Activated T-helper 1 cell treated with anti-CD3 and anti-CD28 coated beads, Interleukin-2, amount 50 U/mL, for 16 hours (primary cell): ENCODE measurements at places on chromosomes 6 and 20.

DNA sequence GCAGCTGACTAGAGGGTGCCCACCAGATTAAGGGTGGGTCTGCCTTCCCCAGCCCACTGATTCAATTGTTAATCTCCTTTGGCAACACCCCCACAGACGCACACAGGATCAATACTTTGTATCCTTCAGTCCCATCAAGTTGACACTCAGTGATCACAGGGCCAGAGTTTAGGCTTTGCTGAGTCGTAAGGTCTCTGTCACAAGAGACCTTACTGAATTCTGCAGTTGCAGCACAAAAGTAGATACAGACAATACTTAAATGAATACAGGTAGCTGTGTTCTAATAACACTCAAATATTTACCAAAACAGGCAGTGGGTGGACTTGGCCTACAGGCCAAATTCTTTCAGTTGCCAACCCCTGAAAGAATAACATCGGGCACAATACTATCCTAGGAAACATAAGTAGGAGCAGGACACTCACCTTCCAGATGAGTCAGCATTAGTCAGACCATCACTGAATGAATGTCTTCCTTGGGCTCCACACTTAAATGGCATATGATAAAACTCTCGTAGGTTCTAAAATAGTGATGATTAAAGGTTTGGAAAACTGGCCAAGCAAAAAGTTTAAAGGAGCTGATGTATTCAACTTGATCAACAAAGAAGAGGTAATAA, 190.0 kb downstream of the UBE3D start:
- DNase-seq = no peak

GRCh38 chr6:133242637-133243585, 1.8 kb downstream of the EYA4 start:
- no peak for DNase-seq

GRCh38 chr6:119314885-119315272, 34.7 kb downstream of the MAN1A1 start:
- DNase-seq = no peak

- DNase-seq = no peak
Observed at GRCh38 chr6:3617681-3618311, 133.7 kb downstream of the PXDC1 start.

DNA sequence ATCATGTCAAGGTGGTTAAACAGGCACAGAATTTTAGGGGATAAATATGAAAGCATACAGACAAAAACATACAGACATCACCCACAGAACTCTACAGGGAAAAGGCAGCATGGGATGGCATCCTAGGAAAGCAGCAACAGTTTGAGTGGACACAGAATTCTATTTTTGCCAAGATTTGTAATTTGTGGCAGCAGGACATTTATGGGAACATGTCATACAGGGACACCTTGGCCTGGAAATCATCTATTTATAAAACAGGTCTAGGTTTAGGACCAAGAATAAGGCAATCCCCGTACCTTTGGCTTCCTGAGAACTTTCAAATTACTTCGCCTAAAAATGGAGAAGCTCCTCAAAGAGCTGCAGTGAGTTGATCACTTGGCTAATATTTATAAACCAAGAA, 17.5 kb downstream of the ARHGAP18 start:
- no peak for DNase-seq

GRCh38 chr6:2845880-2846208, 4.2 kb upstream of the SERPINB1 start:
- no peak for DNase-seq

DNA sequence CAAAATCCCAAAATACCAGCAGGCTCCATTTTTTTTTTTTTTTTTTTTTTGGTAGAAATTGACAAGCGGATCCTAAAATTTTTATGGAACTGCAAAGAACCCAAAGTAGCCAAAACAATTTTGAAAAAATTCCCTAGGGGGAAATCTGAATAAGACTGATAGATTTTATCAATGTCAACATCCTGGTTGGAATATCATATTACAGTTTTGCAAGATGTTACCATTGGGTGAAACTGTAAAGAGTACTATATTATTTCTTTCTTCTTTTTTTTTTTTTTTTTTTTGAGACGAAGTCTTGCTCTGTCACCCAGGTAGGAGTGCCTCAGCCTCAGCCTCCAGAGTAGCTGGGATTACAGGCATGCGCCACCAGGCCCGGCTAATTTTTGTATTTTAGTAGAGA, 29.4 kb upstream of the BEND3 start:
- no peak for DNase-seq

- DNase-seq = no peak
Observed at GRCh38 chr6:52557389-52558265, 19.2 kb downstream of the TRAM2 start.

- no peak for DNase-seq
Observed at GRCh38 chr20:57283860-57284259, 17.4 kb upstream of the BMP7 start.

GRCh38 chr6:142853244-142854180, 91.5 kb downstream of the HIVEP2 start:
- no peak for DNase-seq

GRCh38 chr6:116388924-116389323, 18.2 kb downstream of the DSE start:
- DNase-seq = no peak

- DNase-seq = no peak
Observed at GRCh38 chr6:108531332-108531731, 29.4 kb upstream of the FOXO3 start.

DNA sequence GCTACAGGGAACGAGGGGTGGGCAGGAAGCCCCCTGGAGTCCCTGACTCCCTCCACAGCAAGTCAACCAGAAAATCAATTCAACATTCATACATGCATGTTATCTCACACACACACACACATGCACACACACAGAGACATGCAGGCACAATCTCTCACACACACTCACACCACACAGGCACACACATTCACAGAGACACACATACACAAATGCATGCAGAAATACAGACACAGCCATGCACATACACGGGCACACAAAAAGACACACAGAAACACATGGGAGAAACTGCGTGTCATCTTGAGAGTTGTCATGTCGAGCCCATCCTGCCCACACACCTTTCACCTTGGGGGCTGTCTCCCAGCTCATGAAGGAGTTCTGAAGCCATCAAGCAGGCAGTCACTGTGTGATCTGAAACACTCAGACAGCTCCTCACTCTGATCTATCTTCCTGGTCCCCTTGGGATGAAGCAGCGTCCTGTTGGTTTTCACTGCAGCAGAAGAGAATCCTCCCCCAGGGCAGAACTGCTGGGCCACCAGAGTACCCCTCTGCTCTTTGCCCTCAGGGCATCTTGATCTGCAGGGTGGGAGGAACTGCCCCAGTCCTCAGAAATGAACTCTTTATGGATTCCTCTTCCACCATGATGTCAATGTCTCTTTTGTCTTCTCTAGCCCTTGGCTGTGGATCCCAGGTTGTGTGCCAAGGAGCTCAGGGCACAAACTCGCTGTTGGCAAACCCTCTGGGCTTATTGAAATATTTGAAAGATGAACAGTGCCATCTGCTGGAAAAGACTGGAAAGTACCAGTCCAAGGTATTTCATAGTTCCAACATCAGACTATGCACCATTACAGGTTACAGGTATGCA, 8.8 kb downstream of the RAET1L start:
- DNase-seq = no peak

DNA sequence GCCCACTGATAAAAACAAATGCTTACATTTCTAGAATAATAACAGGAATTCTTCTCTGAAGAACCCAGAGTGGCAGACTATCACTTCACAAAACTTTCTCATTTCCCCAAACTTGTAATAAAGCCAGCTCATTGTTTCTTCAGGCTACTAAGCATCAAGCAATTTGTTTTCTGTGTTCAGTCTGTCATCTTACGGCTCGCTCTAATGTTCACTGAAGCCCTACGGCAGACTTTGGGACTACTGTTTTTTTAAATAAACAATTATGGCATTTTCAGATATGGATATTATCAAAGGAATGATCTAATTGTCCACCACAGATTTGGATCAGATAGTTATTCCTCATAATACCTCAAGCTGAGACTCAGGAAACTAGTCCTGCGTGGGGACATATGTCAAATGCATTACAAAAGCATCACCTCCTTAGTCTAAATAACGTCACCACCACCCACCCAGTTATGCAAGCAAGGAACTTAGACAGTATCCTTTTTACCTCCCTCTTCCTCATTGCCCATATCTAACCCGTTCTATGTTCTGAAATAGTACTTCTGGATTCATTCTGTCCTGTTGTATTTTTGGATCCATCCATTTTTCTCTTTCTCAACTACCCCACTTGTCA, 415.1 kb downstream of the PLCB1 start:
- DNase-seq = no peak

GRCh38 chr20:56453352-56453751, 15.1 kb upstream of the RTF2 start:
- no peak for DNase-seq

DNA sequence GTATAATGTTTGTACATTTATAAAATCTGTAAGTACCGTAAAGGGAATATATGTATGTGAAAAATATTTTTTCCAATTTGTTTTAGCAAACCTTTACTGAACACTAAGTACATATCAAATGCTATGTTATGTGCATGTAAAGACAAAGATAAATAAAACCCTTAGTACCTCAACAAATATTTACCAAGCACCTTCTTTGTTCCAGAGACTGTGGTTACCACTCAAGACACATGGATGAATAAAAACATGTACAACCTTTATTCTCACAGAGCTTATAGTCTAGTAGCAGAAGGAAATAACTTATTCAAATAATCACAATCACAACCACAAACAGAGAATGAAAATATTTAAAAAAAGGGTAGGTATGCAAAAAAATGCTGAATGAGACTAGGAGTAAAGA, 17.5 kb downstream of the TMX4 start:
- no peak for DNase-seq

DNA sequence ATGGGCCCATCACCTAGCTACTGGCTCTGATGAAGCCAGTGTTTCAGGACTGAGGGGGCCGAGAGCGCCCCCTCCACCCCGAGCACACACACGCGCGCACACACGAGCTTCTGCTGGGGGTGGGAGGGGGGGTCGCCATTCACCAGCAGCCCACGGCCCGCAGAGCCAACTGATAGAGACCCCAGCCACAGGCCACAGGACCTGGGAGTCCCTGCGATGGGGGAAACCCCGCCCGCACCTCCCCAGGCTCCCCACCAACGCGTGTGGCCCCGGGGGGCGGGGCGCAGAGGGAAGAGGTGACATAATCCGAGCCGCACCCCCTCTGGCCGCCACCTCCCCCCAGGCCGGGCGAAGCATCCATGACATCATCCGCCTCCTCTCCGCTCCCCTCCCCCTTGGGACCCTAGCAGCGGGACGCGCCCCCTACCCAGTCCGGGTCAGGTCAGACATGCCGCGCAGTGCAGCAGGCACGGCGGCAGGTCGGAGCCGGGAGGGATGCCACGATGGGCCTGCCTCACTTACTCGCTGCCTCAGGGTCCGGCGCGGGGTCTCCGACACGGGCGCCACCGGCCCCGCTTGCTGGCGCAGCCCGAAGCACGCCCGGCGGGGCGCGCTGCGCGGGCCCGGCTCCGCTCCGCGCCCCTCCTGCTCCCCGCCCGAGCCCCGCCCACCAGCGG, at the start of gene LZTS3:
LZTS3 (minus strand) TSS at position 617 of the 677 bp plus-strand sequence. CDS start 6,386 bp downstream, outside the sequence.
- peak; percentile 65 for DNase-seq

- DNase-seq = no peak
Observed at GRCh38 chr6:3007571-3007970, 7.9 kb downstream of the NQO2 start.

- no peak for DNase-seq
Observed at GRCh38 chr6:125886021-125886420, 70.5 kb upstream of the HINT3 start.

DNA sequence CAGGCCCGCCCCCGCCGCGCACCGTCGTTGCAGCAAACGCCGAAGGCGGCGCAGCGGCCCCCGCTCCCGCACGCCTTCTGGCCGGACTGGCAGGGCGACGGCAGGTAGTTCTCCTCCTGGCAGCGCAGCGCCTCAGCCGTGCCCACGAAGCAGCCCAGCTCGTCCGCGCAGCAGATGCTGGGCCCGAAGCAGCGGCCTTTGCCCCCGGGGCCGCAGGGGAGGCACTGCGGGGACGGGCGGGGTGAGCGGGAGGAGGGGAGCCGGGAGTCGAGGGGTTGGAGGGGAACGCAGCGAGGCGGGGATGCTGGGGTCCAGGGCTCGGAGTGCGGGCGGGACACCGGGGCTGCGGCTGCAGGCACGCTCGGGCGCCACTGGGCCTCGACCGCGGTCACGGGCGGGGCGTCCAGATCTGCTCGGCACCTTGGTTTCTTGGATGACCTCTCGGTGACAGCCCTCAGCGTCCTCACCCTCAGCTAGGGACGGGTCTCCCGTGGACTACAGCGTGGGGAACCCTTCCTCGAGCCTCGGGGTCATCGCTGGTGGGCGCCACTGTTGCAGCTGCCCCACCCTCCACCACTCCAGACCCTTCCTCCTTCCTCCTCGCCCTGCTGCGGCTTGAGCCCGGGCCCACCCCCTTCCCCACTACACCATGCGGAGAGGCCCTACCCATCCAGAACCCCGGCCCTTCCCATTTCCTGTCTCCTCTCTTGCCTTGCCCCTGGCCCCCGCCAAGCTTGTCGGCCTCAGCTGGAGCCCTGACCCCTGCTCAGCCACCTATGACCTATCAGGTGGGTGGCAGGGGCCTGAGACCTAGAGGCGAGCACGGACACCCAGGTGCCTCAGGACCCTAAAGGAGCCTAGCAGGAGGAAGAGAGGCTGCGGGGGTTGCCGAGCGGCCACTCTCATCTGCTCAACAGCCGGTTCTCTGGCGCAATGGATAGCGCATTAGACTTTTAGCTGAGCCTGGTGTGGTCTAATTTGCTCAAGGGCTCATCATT, 1.3 kb downstream of the AVP start:
- no peak for DNase-seq

GRCh38 chr20:33896509-33896908, 85.4 kb downstream of the CHMP4B start:
- no peak for DNase-seq

DNA sequence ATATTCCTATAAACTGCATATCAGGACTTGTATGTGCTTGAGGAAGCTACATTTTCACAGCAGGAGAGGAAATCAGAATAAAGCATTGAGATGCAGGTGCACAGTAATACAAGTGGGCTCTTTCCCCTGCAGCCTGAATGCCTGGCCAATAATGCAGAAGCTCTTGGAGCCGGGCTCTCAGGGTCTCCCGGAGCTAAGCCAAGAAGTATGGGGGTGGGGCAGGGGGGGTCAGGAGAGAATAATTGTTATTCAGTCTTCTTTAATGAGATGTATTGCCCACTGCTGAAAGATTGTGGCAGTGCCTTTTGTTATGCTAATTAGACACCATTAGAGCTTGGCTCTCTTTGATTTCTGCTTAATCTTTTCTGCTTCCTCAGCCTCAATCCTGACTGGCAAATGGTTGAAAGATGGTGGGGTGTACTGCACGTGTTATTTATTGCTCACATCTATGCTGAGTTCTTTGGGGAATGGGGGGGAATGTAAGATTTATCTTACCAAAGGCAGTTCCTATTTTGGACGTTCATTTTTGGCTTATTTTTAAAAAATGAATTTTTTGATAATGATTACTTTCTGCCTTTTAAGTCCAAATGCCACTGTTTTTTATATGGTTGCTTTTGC, 407.6 kb upstream of the SOX4 start:
- DNase-seq = no peak

DNA sequence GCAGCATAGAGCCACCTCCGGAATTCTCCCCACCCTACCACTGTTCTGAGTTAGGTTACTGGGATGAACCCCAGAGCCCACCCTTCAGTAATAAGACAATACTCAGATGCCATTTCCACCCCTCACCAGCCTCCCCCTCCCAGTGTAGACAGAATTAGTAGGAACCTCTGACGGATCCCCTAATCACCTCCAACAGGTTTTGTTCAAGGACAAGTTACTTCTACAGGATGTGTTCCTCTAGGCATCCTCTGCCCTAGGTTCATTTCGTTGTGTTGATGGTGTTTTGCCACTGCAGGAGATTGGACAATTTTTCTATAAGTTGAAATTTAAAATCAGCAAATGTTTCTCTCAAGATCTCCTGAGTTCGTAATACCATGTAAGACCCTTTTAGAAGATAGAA, 22.8 kb downstream of the PLEKHG1 start:
- DNase-seq = no peak
